Brain pericyte (primary cell): ENCODE measurements at places on chromosomes 5 and 9.

DNA sequence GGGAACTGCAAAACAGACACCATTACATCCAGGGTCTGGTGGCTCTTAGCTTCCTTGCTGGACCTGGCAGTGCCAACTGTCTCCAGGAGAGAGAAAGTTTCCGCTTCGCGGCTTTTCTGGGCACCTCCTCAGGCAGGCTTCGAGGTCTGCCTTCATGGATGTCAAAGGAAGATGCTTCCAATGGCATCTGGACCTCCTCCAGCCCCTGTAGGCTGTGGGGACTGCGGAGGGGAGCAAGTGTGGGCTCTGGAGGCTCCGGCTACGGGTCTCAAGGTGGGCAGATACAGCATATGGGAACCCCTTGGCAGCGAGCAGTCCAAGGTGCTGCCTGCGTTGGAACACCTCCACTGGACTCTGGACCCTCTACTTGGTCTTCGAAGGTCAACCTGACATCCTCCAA, 6.0 kb downstream of the C9orf50 start:
- no peak for DNase-seq

DNA sequence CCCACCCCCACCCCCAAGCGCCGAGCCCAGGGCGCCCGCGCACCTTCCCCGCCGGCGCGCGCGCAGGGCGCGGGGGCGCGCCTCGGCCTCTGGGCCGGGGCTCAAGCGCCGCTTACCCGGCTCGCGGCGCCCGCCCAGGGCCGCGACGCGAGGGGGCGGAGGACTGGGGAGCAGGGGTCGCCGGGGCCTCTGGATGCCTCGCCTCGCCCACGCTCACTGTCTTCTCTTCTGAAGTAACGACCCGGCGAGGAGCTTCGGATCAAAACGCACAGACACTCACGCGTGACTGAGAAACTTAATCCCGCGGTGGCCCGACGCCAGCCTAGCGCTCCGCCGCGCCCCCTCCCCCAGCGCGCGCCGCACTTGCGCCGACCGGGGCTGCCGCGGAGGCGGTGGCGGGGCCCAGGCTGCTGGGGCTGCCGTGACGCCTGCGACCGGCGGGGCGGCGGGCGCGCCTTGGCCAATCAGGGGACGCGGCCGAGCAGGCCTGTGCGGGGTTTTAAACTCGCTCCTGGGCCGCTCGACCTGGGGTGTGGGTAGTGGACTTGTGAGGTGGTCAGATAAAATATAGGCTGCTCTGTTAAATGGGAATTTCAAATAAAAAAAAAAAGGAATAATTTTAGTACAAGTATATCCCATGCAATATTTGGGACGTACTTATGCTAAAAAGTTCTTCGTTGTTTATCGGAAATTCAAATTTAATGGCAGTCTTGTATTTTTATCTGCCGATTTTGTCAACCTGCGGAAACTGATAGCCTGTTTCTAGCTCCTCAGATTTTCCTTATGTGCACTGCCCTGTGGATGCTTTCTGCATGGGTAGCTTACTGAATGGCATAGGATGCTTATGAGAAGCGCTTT, at the start of gene MPDZ:
TSS of gene MPDZ (minus strand) at position 409 of the 858 bp plus-strand sequence. CDS start 29,377 bp downstream, outside the sequence.
- DNase-seq: no peak

GRCh38 chr5:39064450-39064849, 9.7 kb downstream of the RICTOR start:
- no peak for DNase-seq

DNA sequence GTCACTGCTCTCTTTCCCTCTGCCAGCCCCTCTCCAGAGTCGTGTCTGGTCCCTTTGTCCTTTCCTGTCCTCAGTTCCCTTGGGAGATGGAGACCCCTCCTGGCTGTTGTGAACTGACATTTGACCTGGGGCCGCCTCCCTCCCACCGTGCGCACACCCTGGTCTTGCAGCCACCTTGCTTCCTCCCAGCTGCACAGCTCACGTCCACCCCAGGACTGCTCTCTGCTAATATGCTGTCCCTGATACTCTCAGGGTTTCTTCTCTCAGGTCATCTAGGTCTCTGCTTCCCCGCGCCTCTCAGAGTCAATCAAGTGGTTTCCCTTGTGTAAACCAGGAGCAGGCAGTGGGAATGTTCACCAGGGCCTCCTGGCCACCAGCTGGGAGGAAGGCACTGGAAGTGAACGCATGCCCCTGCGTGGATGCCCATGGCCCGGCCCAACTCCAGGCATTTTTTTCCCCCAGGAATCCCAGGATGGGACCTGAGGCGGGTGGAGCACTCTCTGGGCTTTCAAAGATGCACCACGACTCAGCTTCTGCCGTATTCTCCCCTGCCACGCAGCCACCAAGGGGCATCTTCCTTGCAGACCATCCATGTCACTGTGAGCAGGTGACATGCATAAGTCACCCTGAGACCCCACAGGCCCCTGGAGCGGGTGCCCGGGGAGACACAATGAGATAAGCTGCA, 142.4 kb downstream of the OLFM1 start:
- DNase-seq: no peak

- no peak for DNase-seq
Observed at GRCh38 chr5:71905834-71906711, 187.0 kb downstream of the CARTPT start.

- DNase-seq: no peak
Observed at GRCh38 chr9:4086119-4087090, 213.5 kb downstream of the GLIS3 start.

GRCh38 chr5:121503111-121503840, 348.4 kb upstream of the FTMT start:
- no peak for DNase-seq

DNA sequence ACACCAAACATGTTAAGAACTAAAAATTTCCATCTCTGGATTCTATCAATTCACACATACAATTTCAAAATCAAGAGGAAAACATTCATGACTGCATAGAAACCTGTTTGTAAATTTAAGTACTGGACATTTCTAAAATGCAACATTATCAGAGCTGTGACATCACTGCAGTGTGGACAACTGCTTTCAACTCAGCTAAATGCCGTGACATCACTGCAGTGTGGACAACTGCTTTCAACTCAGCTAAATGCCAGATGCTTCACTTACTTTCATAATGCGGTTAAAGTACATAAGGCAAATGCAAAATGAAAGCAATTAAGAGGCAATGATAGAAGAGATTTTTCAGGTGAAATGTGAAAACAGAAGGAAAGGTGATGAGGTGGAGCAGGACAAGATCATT, 161.5 kb downstream of the ARL15 start:
- no peak for DNase-seq

- DNase-seq: no peak
Observed at GRCh38 chr5:43033841-43034590, 6.1 kb downstream of the ANXA2R start.

- no peak for DNase-seq
Observed at GRCh38 chr5:89065919-89066318, 182.9 kb upstream of the MEF2C start.

DNA sequence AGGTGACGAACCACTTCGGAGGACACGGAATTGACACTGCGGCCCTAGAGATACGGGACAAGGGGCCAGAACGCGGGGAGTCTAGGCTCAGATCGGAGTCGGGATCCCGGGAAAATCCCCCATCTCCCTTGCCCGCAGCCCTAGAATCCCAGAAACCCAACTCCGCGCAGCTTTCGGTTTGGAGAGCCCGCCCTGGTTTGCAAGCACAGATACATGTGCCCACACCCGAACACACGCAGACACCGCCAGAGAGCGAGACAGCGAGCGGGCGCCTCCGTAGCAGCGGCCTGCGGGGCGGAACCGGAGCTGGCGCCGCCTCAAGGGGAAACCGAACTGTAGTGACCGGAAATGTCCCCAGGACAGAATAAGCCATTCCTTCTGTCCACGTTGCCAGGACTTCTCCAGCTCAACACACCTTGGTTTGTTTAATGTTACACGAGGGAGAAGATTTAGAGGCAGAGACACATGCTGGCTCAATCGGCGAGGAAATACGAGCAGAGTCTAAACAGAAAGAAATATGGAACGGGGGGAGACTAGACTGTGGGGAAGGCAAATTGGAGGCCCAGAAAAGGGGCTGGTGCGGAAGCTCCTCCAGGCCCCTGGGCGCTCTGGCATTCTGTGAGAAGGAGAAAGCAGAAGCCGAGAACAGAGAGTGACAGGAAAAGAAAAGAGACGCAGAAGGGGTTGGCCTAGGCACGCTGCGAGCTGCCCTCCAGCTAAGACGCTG, 2.9 kb upstream of the PAX5 start:
- DNase-seq: no peak

DNA sequence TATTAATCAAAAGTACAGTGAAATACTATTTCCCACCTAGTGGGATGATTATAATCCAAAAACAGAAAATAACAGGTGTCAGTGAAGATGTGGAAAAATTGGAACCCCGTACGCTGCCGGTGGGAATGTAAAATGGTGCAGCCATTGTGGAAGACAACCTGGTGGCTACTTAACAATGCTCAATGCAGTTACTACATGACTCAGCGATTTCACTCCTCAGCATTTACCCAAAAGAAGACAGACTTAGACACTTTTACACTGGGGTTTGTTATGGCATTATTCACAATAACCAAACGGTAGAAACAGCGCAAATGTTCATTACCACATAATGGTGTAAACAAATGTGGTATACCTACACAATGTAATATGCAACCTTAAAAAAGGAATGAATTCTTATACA, 23.9 kb downstream of the SECISBP2 start:
- DNase-seq: no peak

GRCh38 chr5:53170746-53171349, 61.3 kb upstream of the MOCS2 start:
- no peak for DNase-seq

DNA sequence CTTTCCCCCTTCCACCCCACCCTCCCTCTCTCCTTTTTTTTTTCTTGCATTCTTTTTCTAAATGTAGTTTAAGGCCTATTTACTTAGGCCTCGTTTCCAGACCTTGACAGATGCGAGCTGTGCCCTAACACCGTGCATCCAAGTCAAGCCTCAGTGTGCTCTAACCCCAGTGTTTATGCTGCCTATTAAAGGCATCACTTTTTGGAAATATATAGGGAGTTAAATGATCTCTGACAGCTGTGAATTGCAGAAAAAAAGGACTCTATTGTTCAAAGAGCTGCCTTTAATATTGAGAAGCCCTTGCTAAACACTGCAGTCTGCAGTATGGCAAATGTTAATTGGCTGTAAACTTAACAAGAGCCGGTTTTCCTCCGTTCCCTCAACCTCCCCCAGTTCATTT, 270.4 kb upstream of the TUT7 start:
- DNase-seq: no peak

DNA sequence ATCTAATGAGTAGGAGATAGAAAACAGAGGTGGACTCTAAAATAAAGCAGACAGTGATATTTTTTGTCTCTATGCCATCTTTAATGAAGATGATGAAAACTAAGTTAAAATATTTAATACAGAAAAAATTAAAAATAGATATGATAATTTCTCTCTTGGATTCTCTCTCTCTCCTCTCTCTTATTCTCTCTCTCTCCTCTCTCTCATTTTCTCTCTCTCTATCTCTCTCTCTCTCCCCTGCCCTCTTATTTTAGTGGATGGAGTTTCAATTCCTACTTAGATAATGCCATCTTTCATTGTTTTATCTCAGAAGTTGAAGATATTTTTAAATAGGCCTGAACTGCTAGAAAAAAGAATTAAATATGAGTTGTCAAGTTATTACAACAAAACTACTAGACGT, 38.2 kb downstream of the ESM1 start:
- DNase-seq: no peak

DNA sequence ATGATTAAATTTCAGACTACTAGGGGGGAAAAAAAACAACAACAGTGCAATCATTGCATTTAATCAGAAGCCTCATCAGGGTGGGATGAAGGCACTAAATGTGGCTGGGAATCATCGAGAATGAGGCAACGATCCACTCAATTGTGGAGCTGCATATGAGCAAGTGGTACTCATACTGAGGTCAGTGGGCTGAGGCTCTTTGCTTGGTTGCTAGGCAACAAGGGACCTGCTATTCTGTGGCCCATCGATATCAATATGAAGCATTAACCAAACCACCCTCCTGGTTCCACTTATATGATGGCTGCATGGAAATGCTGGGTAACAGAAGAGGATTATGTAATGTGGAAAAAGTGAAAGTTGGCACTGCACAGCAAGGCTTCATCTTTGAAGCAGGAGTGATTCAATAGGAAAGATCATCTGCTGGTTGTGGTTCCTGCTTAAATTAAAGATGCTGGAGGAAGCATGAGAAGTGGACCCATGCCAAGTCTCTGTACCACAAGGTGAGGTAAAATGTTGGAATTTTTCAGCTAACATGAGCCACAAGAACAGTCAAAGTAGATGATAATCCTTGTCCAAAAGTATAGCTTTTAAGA, 159.8 kb upstream of the HMHB1 start:
- no peak for DNase-seq

GRCh38 chr9:129336601-129337331, 158.7 kb upstream of the IER5L start:
- no peak for DNase-seq

DNA sequence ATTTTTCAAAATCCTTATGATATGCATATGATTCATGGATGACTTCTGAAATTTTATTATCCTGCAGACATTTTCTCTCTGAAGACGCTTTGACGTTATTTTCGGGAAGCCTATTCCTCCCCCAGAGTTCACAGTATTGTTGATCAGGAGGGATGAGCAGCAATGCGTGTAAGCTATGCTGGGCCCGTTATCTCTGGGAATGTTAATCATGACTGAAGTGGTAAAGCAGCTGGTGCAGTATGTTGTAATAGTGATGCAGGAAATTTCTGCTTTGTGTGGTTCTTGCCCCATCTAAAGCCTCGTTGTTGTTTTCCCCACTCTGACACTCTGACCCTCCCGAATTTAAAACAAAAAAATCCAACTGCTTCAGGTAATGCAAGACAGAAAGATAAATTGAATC, 1797.8 kb upstream of the WWC1 start:
- no peak for DNase-seq

GRCh38 chr9:69633716-69634115, 38.5 kb downstream of the APBA1 start:
- DNase-seq: no peak

- no peak for DNase-seq
Observed at GRCh38 chr9:115018547-115019435, 88.4 kb upstream of the TNFSF8 start.

GRCh38 chr9:97518909-97519307, 17.4 kb downstream of the TMOD1 start:
- DNase-seq: no peak

DNA sequence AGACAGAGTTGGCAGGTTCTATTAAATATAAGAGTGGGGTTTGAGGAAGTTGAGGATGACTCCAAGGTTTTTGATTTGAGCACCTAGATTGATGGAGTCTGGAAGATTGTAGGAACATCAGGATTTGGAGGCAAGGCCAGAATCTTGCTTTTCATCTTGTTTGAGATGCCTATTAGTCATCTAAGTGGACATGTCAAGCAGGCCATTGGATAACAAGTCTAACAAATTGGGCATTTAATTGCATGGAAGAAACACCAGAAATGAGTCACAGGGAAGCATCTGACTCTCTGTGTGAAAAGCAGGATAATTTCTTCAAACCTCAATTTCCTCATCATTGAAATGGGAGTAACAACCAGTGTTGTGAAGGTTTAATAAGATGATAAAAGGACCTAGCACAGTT, 53.3 kb upstream of the ARL15 start:
- DNase-seq: no peak

DNA sequence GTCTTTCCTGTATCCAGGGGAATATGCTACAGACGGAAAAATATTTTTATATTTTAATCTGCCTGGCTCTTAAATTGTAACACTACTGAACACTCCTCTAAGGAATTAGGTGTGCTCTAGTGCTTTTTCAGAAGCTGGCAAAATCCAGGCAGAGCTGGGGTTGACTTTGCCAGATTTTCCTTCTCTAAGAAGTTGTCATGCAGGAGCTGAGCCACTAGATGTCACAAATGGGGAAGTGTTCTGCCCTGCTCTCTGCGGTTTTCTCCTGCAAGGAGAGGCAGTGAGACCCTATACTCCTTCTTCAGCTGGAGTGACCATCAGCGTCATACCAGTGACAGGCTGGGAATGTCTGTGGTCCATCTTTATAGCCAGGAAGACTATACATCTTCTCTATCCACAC, 112.5 kb downstream of the HAPLN1 start:
- no peak for DNase-seq
